ENCODE measurements at places on chromosomes 12 and 14. TPM values are rescaled to one million over a fixed set of nuclear protein-coding genes. Genes with fewer than 3 reads are reported as not detected.

- no peak for DNase-seq
- H3K4me3 ChIP-seq: no peak overlapping the region
- no peaks in the 10 kb centered on the region for H3K4me1 ChIP-seq
- H3K27me3 ChIP-seq: no peaks in the 10 kb centered on the region
- H3K36me3 ChIP-seq: no peaks in the 10 kb centered on the region
These were observed 197.8 kb upstream of the PZP start for GRCh38 chr12:9405886-9406563.

DNA sequence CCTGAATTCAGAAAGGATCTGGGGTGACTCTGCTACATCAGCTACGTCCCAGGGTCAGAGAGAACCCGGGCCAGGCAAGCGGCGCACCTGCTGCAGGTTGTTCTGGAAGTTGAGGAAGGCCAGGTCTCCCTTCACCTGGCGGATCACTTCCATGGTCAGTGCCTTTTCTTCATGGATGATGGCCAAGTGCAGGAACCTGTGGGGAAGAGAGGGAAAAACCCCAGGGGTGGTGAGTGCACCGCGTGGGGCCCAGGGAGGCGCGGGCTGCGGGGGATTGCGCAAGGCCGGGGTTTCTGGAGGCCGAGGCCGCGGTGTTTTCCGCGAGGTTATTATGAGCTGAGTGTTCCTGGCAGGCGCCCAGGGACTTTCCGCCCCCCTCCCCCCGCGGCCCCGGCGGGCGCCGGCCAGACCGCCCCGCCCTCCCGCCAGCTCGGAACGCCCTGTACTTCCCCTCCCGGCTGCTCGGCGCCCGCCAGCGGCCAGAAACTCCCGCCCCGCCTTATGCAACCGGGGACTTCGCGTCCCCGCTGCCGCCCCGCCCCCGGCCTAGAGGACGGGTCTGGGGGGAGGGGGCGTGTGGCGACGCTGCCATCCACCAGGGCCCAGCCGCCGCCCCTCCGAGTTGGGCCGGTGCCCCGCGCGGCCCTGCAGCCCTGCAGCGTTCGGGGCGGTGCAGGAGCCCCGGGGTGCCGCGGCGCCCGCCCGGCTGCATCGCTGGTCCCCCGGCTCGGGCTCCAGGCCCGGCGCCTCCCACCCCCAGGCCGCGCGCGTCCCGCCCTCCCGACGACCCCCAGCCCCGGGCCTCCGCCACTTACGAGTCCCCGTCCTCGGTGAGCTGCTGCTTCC lies 723 bp downstream of the NFKBIA start:
- H3K36me3 ChIP-seq: peaks cover 36% of the 10 kb centered on the region
- H3K4me1 ChIP-seq: peaks cover 39% of the 10 kb centered on the region
- peak overlapping the region; percentile 75 for H3K4me3 ChIP-seq
- peak overlapping the region; percentile 100 for H3K27ac ChIP-seq
- no peaks in the 10 kb centered on the region for H3K27me3 ChIP-seq
- peak; percentile 97 for DNase-seq

- DNase-seq: no peak
- H3K4me1 ChIP-seq: no peaks in the 10 kb centered on the region
- H3K27me3 ChIP-seq: no peaks in the 10 kb centered on the region
- no peak overlapping the region for H3K4me3 ChIP-seq
These were observed 172.3 kb downstream of the DPY19L2 start for GRCh38 chr12:63495974-63496373.

- H3K4me1 ChIP-seq: no peaks in the 10 kb centered on the region
- H3K36me3 ChIP-seq: no peaks in the 10 kb centered on the region
- no peak overlapping the region for H3K4me3 ChIP-seq
These were observed 38.3 kb upstream of the CATSPERB start for GRCh38 chr14:91770185-91770584.

DNA sequence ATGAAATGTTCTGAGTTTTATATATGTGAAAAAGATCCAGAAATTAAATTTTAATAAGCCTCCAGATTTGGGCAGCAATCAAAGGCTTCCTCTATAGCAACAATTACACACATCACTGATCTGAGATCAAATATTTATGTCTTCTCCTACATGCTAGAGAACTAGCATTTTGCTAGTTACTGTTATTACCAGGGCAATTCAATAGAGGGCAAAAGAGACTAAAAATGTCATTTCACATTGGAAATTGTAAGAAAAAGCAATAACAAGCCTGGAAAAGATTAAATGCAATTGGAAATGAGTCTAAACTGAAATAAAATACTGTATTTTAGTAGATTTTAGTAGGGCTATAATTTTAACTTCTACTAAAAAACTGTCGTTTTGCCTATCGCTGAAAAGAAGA lies 32.6 kb upstream of the ANO6 start:
- no peak overlapping the region for H3K27ac ChIP-seq
- no peaks in the 10 kb centered on the region for H3K36me3 ChIP-seq
- no peak overlapping the region for H3K4me3 ChIP-seq
- DNase-seq: no peak
- no peaks in the 10 kb centered on the region for H3K27me3 ChIP-seq

- no peaks in the 10 kb centered on the region for H3K4me1 ChIP-seq
- H3K36me3 ChIP-seq: no peaks in the 10 kb centered on the region
- H3K27me3 ChIP-seq: no peaks in the 10 kb centered on the region
- H3K4me3 ChIP-seq: no peak overlapping the region
- H3K27ac ChIP-seq: no peak overlapping the region
- DNase-seq: no peak
These were observed 99.5 kb downstream of the NEDD1 start for GRCh38 chr12:97006585-97006984.

GRCh38 chr12:26100666-26101349 lies 24.0 kb downstream of the BHLHE41 start:
- peaks cover 5% of the 10 kb centered on the region for H3K4me1 ChIP-seq
- DNase-seq: no peak
- H3K4me3 ChIP-seq: no peak overlapping the region
- H3K27me3 ChIP-seq: no peaks in the 10 kb centered on the region
- no peaks in the 10 kb centered on the region for H3K36me3 ChIP-seq
- no peak overlapping the region for H3K27ac ChIP-seq

- no peak for DNase-seq
- no peaks in the 10 kb centered on the region for H3K27me3 ChIP-seq
- H3K4me3 ChIP-seq: no peak overlapping the region
- no peaks in the 10 kb centered on the region for H3K4me1 ChIP-seq
These were observed 73.1 kb upstream of the AMN1 start for GRCh38 chr12:31801872-31802271.

GRCh38 chr12:104133321-104133720 lies 4.7 kb downstream of the NFYB start:
- peaks cover 5% of the 10 kb centered on the region for H3K36me3 ChIP-seq
- no peak overlapping the region for H3K4me3 ChIP-seq
- peaks cover 25% of the 10 kb centered on the region for H3K4me1 ChIP-seq
- no peak overlapping the region for H3K27ac ChIP-seq
- no peak for DNase-seq

- no peak for DNase-seq
- H3K27me3 ChIP-seq: no peaks in the 10 kb centered on the region
- peak overlapping the region; percentile 80 for H3K27ac ChIP-seq
- no peaks in the 10 kb centered on the region for H3K36me3 ChIP-seq
These were observed 2.7 kb upstream of the GALC start for GRCh38 chr14:87995500-87996290.

GRCh38 chr12:5310151-5310550 lies 121.8 kb upstream of the NTF3 start:
- H3K27ac ChIP-seq: no peak overlapping the region
- no peak overlapping the region for H3K4me3 ChIP-seq
- H3K27me3 ChIP-seq: no peaks in the 10 kb centered on the region
- H3K36me3 ChIP-seq: no peaks in the 10 kb centered on the region

- peaks cover 13% of the 10 kb centered on the region for H3K4me1 ChIP-seq
- no peak overlapping the region for H3K4me3 ChIP-seq
- H3K27ac ChIP-seq: no peak overlapping the region
- peaks cover 44% of the 10 kb centered on the region for H3K36me3 ChIP-seq
- no peak for DNase-seq
These were observed 20.5 kb downstream of the NPC2 start for GRCh38 chr14:74472601-74473000.

DNA sequence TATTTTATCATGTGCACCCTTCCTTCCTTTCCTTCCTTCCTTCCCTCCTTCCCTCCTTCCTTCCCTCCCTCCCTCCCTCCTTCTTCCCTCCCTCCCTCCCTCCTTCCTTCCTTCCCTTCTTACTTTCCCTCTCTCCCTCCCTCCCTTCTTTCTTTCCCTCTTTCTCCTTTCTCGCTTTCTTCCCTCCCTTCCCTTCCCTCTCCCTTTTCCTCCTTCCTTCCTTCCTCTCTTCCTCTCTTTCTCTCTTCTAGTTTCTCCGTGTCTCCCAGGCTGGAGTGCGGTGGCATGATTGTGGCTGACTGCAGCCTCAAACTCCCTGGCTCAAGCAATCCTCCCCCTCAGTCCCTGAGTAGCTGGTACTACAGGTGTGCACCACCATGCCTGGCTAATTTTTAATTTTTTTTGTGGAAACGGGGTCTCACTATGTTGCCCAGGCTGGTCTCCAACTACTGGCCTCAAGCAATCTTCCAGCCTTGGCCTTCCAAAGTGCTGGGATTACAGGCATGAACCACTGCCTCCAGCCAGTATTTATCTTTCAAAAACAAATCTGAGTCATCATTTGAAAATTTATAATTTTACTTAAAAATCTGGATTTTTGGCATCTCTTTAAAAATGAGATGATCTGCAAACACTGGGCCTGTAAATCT lies 7.8 kb downstream of the C1RL start:
- no peaks in the 10 kb centered on the region for H3K27me3 ChIP-seq
- H3K4me3 ChIP-seq: no peak overlapping the region
- H3K4me1 ChIP-seq: no peaks in the 10 kb centered on the region
- peaks cover 6% of the 10 kb centered on the region for H3K36me3 ChIP-seq

DNA sequence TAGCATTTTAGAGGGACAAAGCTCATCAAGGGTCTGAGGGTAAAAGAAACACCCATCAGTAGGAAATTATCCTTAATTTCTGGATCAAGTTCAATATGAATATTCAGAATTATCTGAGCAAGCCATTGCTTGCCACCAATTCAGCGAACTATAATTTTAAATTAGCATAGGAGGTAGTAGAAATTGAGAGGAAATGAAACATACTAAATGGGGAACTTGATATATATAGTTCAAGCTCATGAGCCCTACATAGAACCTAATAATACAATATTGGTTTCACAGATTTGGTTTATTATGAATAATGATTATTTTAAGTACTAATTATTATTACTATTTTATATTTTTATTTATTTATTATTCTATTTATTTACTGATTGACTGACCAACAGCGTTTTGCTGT lies 42.1 kb upstream of the GXYLT1 start:
- no peak overlapping the region for H3K4me3 ChIP-seq
- no peaks in the 10 kb centered on the region for H3K27me3 ChIP-seq
- DNase-seq: no peak
- H3K27ac ChIP-seq: no peak overlapping the region
- H3K4me1 ChIP-seq: no peaks in the 10 kb centered on the region
- H3K36me3 ChIP-seq: no peaks in the 10 kb centered on the region

GRCh38 chr14:79840103-79840502 lies 371.2 kb downstream of the DIO2 start:
- no peak overlapping the region for H3K4me3 ChIP-seq
- DNase-seq: no peak
- H3K27ac ChIP-seq: no peak overlapping the region
- H3K4me1 ChIP-seq: no peaks in the 10 kb centered on the region
- no peaks in the 10 kb centered on the region for H3K27me3 ChIP-seq
- H3K36me3 ChIP-seq: no peaks in the 10 kb centered on the region

DNA sequence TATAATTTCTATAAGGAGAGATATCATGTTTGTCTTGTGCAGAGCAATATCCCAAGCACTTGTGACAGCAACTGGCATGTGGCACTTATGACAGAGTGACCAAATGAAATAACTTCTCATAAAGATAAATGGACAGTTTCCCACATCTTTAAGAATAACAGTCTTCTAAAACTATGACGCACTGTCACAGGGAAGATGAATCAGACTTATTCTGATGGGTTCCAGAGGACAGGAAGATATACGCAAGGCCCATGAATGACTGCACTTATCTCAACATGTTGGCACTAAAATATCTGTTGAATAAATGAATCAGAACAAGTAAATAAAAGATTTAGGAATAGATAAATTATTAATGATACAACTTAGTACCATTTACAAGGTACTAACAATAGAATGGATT lies 465.8 kb upstream of the SYT1 start:
- H3K4me3 ChIP-seq: no peak overlapping the region
- H3K36me3 ChIP-seq: no peaks in the 10 kb centered on the region
- H3K27ac ChIP-seq: no peak overlapping the region
- no peaks in the 10 kb centered on the region for H3K27me3 ChIP-seq

DNA sequence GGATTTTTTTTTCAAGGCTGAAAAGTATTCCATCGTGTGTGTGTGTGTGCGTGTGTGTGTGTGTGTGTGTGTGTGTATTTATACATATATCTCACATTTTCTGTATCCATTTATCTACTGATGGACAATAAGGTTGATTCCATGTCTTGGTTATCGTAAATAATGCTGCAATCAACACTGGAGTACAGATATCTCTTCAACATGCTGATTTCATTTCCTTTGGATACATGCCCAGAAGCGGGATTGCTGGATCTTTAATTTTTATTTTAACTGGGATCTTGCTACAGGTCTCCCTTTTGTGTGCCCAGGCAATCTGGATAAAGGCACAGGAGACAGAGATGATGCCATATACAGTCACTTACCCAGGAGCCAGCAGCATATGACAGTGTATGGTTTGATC lies 338.1 kb downstream of the SOX5 start:
- H3K27ac ChIP-seq: no peak overlapping the region
- no peak for DNase-seq
- H3K4me1 ChIP-seq: no peaks in the 10 kb centered on the region
- H3K36me3 ChIP-seq: no peaks in the 10 kb centered on the region
- H3K27me3 ChIP-seq: no peaks in the 10 kb centered on the region

GRCh38 chr14:93163564-93163963 lies 21.1 kb downstream of the MOAP1 start:
- no peaks in the 10 kb centered on the region for H3K27me3 ChIP-seq
- H3K4me1 ChIP-seq: no peaks in the 10 kb centered on the region
- DNase-seq: no peak
- no peak overlapping the region for H3K27ac ChIP-seq

DNA sequence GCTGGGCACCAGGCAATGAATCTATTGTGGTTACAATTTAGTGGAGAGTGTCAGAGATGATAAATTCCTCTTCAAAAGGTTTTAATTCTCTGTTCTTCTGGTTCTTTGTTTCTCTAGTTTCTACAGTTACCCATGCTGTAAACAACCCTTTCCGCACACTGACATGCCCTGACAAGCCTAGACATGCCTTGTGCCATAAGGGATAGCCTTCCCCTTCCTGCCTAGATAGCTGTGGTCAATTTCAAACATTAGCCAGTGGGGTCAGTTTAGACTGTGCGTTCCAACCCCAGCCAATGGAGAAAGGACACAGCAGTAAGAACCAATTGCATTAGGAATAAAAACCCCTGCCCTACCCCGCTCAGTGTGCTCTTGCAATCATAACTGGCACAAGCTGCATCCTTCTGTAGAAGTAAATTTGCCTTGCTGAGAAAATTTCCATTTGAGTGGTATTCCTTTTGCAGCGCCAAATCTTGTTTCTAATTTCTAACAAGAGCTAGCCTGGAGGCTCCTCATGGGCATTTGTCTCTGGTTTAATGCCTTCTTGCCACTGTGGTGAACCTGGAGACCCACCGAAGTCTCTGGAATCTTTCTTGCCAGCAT lies 6.4 kb downstream of the EDDM3A start:
- H3K27me3 ChIP-seq: no peaks in the 10 kb centered on the region
- no peak overlapping the region for H3K4me3 ChIP-seq
- no peaks in the 10 kb centered on the region for H3K4me1 ChIP-seq
- DNase-seq: no peak

GRCh38 chr12:72610342-72610741 lies 338.2 kb downstream of the TRHDE start:
- H3K27me3 ChIP-seq: no peaks in the 10 kb centered on the region
- no peak for DNase-seq
- no peaks in the 10 kb centered on the region for H3K36me3 ChIP-seq
- H3K4me3 ChIP-seq: no peak overlapping the region

The OR11H12 gene
- total RNA-seq: not detected

The TTC5 gene
- 18.0 TPM for total RNA-seq

The A2ML1 gene
- total RNA-seq: 0.13 TPM

The GPR65 gene
- total RNA-seq: 7.0 TPM

The OR6C65 gene
- not detected for total RNA-seq

The ACOT6 gene
- not detected for total RNA-seq

All from upper lobe of left lung (tissue), 6 donors.